ENCODE measurements at places on chromosomes 3 and 15.

- DNase-seq = no peak
These were observed 22.5 kb upstream of the CNTN3 start for GRCh38 chr3:74636981-74637380.

DNA sequence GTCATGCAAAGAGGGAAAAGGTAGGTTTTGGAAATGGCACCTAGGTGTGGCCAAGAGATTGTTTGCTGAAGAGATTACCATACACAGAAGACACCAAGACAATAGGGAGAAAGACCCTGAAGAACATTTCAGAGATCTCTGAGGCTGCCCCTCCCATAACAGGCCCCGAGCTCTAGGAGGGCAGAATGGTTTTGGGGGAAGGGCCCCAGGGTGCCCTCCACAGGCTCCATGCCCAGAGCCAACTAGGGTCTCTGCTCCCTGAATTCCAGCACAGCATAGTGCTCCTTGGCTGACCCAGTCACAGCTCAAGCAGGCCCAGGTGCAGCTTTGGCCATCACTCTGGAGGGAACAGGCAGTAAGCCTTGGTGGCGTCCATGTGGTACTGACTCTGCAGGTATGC lies 163.9 kb downstream of the RAB11A start:
- no peak for DNase-seq

- DNase-seq = no peak
These were observed 365.0 kb downstream of the FOXP1 start for GRCh38 chr3:71218508-71218907.

DNA sequence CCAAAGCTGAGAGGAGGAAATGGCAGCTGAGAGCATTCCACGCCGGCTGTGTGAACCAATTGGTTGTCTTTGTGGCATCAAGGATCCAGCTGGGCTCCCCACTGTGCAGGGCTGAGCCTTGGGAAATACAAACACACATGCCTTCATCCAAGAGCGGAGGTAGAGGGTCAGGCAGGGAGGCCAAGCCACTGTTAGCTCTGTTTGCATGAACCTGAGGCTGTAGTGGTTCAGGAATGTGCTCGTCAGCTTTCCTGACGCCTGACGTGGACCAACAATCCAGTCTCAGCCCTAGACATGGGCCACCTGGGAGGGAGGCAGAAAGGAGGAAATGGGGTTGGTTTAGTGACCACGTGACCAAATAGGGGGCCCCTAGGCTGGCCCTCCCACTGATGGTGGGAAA lies 276.9 kb downstream of the TLE3 start:
- no peak for DNase-seq

- peak; percentile 53 for DNase-seq
These were observed 5.9 kb upstream of the CALML4 start for GRCh38 chr15:68210821-68211655.

DNA sequence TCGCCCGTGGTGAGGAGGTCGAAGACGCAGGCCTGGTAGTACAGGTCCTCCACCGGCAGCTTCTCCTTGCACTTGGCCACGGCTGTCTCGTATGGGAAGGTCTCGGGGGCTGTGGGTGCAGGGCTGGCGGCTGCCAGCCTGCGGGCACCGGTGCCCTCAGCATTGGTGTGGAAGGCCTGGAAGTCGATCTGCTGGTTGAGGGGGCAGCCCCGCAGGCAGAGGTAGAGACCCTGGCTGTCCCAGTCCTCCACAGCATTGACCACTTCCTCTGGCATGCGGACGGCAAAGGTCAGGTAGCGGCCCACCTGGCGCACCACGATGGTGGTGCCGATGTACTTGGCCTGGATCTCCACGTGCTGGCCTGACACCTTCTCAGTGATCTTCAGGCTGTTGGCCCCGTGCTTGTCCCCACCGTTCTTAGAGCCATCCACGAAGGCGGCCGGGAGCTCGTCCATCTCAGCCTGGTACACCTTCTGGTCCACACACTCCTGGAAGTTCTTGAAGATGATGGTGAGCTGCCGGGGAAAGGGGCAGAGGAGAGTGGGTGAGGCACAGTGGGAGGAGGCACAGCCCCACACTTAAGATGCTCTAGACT lies 43.7 kb downstream of the RGMA start:
- DNase-seq = no peak

DNA sequence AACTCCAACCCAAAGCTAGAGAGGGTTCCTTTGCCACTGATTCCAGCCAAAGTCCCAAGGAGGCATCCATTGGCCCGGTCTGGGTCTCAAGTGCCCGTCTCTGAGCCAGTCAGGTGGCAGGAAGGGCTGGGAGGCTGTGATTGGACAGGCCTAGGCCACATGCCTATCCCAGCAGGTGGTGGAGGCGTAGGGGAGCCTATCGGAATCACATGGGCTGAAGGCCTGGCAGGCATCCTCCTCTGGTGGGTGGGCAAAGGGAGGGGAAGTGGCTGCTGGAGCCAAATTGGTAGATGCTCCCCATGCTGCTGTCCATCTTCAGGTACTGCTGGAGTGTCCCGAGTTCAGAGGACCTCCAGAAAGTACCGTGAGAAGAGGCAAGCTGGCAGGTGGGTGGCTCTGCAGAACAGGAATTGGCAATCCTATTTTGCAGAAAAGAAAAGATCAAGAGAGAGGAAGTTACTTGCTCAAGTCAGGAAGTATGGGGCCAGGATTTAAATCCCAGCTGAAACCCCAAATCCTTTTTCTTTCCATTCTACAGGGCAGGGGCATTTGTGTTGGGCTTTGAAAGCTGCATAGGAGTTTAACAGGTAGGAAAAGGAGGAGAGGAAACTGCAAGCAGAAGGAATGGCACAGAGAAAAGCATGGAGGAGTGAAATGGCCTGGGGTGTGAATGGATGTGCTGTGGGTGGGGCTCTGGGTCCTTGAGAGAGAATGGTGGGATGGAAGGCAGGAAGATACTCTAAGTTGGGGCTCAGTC lies 3.7 kb downstream of the CHST13 start:
- no peak for DNase-seq

DNA sequence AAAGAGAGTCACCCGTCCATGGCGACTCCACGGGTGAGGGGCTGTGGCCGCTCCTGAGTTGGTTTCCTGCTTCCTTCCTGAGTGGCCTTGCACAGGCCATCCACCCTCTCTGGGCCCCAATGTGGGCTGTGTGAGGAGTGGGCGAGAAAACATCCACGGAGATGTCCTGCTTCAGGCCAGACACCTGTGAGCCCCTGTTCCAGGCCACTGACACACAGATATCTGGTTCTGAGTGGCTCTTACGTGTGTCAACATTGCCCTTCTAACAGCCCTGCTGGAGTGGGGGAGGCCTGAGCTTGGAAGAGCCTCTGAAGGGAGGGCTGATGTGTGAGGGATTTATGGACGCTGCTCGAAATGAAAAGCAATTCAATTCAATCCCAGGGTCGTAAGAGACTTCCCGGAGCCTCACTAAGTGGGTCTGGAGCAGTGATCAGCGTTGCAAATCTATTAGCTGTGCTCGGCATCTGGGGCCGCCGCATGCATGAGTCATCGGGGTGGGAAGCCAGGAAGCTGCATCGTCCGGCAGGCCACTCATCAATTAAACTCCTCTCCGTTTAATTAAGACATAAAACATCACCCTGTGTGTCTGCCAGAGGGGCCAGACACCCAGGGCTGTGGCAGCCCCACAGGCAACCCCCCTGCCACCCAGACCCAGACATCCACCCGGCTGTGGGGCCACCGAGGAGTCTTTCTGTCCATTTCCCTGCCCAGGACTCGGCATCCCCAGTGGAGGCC lies 20.0 kb upstream of the PRR23E start:
- DNase-seq = no peak

DNA sequence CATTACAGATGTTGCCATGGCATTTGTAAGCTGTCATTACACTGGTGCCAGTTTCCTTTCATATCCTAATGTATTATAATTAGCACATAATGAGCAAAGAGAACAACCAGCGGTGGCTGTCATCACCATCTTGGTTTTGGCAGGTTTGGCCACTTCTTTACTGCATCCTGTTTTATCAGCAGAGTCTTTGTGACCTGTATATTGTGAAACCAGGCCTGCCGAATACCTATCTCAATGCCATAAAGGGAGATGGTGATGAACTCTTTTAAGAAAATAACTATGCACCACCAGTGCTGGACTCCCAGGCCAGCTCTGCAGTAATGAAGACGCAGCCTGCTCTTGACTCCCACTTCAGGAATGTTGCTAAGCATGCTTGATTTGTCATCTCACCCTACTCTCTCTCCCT lies 458.1 kb upstream of the NR2F2 start:
- DNase-seq = no peak

DNA sequence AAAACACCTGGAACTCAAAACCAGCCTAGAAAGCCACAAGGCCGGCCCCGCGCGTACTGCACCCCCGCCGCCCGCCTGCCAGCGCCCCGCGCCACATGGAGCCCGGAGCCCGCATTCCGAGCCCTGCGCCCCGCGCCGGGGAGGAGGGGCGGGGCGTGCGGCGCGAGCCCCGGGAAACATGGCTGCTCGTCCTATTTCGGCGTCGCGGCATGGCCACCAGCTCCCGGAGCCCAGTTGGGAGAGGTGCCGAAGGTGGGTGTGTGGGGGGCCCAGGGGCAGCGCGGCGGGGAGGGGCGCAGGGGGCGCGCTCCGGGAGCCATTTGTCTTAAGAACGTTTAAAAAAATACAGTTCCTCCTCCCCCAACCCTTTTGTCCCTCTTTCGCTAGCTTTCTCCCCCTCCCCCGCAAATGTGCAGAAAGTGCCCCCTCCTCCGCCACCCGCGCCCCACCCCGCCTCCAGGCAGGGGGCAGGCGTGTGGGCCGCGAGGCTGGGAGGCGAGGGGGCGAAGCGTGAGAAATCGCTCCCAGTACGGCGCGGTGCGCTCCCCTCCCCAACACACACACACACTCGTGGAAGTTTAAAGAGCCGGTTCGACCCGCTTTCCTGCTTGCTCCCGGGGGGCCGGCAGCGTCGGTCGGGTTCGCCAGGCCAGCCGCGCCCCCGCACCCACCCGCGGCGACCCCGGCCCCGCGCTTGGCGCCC lies 2.5 kb downstream of the ANP32A start:
- DNase-seq = peak; percentile 48

DNA sequence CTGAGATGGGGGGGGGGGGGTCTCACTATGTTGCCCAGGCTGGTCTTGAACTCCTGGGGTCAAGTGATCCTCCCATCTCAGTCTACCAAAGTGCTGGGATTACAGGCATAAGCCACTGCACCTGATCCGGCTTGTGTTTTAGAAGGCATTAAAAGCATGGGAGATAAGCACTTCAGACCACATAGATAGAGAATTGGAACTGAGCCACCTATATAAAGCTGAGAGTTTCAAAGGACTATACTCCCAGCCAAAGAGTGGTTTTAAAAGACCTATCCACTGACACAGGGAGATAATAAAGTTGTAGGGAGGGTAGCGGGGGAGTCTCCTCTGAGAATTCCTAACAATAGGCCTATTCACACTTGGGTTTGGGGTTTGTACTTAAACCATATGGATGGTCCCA lies 34.8 kb downstream of the DENND4A start:
- DNase-seq = no peak

GRCh38 chr3:23701716-23702597 lies 103.8 kb upstream of the UBE2E1 start:
- DNase-seq = no peak

DNA sequence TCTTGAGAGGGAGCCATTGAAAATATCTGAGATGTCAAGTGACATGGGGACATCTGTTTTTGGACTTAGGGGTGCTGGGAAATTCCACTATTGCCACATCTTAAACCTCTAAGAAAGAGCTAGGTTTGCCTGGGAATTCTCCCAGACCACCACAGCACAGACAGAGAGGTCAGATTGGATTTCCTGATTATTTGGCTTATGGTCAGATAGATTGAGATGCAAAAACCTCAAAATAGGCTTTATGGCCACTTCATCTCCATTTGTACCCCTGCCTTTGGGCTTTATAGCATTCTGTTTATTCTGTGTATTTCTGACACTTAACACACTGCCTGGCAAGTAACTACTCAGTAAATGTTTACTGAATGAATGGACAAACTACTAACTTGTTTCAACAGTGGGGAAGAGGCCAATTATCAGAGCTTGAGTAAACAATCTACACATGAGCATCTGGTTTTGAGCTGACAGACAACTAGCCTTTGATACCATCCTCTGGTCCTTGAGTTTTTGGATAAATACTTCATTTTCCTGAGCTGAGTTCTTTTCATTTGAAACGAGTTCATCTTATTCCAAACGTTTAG lies 81.8 kb downstream of the TP63 start:
- no peak for DNase-seq

DNA sequence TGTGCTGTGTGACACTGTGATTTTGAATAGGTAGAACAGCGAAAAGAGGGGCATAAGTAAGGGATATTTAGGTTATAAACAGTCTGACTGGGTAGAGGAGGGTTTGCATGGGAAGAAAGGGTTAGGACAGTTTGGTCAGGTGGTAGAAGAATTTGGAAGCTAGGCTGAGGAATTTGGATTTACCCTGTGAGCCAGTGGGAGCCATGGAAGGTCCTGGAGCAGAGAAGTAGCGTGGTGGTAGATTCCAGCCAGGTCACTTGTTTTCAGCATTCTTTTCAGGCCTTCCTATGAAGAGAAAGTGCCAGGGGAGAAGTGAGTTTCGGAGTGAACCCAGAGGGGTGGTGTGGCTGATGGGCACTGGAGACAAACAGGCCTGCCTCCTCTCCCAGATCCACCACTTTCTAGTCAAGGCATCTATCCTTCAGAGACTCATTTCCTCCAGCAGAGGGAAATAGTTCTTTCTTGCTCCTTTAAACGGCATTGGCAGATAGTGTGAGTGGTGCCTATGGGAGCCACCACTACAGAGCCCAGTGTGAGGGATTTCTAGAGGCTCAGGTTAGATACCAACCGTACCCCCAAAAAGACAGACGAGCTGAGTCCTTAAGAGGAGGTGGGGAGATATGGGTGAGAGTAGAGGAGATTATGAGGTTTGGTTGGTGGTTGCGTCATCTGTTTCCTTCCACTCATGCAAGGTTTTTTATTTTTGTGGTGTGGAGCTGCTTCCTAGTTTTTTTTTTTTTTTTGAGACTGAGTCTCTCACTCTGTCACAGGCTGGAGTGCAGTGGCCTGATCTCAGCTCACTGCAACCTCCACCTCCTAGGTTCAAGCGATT lies 21.2 kb downstream of the PXK start:
- no peak for DNase-seq

- DNase-seq = no peak
These were observed 125.1 kb downstream of the SNRK start for GRCh38 chr3:43411429-43411828.

- DNase-seq = no peak
These were observed 1113.2 kb downstream of the IGSF11 start for GRCh38 chr3:117921411-117921810.

DNA sequence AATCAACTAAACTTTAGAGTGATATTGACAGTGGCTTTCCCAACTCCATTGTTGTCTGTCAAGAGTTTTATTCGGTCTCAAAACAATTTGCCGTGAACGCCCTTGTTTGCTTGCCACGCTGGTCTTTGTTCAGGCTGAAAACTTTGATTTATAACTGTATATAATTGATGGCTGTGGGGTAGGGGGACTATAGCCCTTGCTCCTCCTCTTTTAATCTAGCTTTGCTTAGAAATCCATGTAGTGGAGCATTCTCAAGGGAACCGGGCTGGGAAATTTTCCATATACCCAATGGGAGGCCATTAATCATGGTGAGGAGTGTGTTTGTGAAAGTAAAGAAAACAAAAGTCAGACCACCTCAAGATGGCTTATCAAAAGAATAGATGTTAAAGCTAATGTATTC lies 339.8 kb upstream of the RARB start:
- DNase-seq = no peak
